HCT116 (cell line): ENCODE measurements at places on chromosomes 7 and 10.

- DNase-seq = no peak
Observed at GRCh38 chr7:130131964-130132875, 61.9 kb downstream of the KLHDC10 start.

DNA sequence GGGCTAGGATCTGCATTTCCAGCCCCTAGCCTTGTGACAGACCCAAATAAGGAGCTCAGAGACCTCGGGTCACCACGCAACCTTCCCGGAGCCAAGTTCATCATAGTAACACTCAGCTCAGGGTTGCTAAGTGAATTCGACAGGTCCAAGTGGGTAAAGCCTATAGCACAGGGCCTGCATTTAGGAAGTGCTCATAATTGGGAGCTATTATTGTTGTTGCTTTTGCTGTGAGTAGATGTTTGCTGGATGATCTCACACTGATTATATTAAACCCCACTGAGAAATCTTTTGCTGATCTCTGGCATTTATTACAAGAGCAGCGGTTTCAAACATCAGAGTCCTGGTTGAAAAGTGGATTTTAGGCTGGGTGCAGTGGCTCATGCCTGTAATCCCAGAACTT lies 20.3 kb upstream of the SAR1A start:
- DNase-seq = no peak

GRCh38 chr7:97005183-97006054 lies at the start of gene DLX6:
TSS of gene DLX6 (plus strand) at chr7:97005553. CDS start at chr7:97005978, 425 bp downstream.
- DNase-seq = no peak

- no peak for DNase-seq
Observed at GRCh38 chr10:133379801-133380666, 972 bp downstream of the PAOX start.

DNA sequence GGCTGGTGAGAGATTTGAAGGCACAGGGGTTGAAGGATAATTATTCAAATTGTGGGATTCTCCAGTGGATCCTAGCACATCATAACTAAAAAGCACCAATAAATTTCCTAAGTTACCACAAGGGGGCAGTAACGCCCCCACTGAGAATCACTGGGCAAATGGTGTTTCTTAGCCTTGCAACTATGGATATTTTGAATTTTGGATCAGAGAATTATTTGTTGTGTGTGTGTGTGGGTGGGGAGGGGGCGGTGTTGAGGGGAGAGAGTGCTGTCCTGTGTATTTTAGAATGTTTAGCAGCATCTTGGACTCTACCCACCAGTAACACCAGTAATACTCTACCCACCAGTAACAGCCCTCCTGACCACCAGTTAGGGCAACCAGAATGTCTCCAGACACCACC lies 63.3 kb upstream of the PRKG1 start:
- DNase-seq = peak; percentile 31

DNA sequence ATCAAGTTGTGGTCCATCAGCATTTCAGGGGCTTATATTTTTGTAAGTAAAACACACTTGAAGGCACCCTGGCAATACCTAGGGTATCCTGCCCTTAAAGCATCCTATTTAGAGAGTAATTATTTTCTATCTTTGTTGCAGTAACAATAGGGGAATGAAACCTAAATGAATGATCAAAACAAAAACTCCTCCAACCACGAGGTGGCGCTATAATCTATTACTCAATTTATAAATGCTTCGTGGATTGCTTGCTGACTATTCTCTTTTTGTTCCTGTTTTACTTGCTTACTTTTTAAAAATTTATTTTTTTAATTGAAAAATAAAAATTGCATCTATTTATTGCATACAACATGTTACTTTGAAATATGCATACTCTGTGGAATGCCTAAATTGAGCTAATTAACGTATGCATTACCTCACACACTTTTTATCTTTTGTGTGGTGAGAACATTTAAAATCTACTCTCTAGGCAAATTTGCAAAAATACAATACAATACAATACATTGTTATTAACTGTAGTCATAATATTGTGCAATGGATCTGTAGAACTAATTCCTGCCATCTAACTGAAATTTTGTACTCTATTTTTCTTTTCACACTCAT lies 147.7 kb upstream of the BMPER start:
- no peak for DNase-seq

DNA sequence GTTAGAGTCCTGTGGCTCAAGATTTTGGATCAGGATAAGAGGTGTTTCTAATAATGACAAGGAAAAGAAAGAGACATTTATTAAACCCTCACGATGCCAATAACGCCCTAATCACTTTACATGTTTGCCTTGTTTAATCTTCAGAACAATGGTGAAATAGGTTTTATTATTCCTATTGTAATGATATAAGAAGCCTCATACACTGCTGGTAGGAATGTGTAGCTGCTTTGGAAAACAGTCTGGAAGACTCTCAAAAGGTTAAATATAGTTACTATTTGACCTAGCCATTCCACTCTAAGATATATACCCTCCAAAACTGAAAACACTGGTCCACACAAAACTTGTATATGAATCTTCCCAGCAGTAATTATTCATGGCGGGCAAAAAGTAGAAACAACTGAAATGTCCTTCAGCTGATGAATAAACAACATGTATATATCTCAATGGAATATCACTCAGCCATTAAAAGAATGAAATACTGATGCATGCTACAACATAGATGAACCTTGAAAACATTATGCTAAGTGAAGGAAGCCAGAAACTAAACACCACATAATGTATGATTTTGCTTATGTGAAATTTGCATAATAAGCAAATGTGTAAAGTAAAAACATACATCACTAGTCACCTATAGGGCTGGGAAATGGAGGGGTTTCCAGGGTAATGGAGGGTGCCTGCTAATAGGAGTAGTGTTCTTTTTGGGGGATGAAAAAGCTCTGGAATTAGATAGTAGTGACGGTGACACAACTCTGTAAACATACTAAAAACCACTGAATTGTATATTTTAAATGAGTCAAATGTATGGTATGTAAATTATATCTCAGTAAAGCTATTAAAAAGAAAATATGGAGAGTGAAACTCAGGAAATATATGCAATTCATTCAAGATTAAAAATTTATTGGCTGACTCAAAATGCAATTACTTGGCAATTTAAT lies 76.9 kb upstream of the ANK3 start:
- no peak for DNase-seq

GRCh38 chr10:105188737-105189462 lies 547.8 kb downstream of the SORCS3 start:
- DNase-seq = no peak

DNA sequence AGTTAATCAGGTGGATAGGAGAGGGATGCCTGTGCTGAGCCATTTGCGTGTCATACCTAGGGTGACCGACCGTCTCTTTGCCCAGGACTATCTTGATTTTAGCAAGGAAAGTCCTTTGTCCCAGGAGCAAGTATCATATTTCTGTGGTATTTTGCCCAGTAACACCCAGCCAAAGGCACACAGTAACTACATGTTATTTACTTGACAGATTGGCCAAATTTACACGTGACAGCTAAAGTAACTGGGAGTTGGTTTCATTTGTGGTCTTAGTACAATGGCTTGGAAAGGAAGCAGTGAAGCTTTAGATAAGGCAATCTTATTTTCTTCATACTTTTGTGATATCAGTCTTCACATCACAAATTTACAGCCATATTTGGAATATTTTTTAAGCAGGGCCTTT lies 142.1 kb downstream of the JCAD start:
- DNase-seq = no peak

GRCh38 chr7:101222275-101222830 lies 4.4 kb downstream of the ZNHIT1 start:
- DNase-seq = no peak

DNA sequence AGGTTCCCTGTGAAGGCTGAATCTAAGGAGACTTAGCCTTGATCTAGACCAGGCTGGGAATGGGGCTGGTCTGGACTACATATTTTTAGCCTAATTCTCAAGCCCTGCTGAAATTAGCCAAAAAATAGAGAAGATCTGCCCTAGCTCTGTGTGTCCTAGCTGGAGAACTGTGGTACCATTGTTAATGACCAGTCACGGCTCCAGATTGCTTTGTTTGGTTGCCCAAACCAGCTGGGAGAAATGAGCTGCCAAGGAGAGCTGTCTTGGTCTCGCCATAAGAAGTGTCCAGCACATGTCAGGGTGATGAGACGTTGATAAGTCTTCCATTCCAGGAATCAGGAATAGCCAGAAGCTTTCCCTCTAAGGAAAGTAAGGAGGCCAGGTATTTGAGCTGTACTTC lies 20.7 kb downstream of the GBX1 start:
- no peak for DNase-seq

DNA sequence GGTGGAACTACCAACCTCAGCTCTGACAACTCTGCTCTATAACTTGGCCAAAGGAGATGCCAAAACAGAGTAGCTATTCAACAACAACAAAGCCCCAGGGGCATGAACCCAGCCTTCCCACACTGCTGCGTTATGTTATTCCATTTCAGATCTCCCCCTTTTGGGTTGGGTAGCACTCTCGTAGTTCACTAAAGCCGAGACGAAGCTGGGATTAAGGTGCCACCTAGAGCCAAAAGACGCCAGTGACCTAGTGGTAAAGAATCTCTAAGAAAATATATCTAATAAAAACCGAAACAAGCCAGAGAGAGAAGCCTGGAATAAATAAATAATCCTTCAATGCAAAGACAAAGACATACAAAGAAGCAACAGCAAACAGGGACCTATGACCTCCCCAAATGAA lies 217.3 kb downstream of the HERPUD2 start:
- no peak for DNase-seq

- DNase-seq = no peak
Observed at GRCh38 chr10:88039496-88040200, 176.2 kb downstream of the PTEN start.

DNA sequence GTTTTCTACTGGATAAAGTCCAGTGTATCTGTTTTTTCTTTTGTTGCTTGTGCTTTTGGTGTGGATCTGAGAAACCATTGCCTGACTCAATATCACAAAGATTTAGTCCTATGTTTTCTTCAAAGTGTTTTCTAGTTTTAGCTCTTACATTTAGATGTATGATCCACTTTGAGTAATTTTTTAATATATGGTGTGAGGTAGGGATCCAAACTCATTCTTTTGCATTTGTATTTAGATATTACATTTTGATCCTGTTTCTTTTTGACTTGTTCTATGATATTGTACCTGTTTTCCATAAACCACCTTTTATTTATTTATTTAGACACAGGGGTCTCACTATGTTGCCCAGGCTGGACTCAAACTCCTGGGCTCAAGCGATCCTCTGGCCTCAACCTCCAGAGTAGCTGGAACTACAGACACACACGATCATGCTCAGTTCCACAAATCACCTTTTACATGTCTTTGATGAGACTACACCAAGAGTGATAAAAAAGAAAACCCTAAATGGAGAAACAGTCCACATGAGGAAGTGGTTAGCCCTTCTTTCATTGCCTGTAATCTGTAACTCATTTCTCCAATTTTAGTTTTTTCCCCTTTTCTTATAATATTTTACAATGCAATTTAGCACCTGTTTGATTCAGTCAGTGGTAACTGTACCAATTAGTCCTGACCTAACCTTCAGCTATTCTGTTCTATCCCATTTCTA lies 86.0 kb downstream of the SLC37A3 start:
- no peak for DNase-seq

DNA sequence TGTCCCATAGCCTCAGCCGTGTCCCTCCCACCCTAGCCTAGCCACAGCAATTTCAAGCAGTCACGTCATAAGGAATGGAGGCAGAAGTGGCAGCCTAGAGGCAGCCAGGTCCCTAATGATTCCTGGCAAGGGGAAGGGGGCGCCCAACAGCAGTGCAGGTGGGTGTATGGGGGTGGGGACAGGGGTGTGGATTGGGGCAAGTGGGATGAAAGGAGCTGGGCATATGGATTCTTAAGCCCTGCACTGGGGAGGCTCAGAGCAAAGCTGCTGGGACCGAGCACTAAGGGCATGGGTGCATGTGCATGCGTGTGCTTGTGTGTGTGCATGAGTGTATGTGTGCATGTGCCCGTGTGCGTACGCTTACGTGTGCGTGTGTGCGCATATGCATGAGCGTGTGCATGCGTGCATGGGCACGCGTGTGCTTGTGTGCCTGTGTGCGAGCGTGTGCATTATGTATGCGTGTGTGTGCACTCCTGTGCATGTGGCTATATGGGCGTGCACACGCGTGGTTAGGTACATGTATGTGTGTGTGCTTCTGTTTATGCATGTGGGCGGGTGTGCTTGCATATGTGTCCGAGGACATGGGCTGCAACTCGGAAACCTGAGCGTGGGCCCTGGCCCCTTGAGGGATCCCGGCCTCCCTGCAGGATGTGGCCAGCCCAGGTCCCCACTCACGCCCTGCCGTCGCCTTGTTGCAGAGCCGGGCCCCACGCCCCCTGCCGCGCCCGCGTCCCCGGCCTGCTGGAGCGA lies 34.1 kb downstream of the SH2B2 start:
- DNase-seq = no peak

DNA sequence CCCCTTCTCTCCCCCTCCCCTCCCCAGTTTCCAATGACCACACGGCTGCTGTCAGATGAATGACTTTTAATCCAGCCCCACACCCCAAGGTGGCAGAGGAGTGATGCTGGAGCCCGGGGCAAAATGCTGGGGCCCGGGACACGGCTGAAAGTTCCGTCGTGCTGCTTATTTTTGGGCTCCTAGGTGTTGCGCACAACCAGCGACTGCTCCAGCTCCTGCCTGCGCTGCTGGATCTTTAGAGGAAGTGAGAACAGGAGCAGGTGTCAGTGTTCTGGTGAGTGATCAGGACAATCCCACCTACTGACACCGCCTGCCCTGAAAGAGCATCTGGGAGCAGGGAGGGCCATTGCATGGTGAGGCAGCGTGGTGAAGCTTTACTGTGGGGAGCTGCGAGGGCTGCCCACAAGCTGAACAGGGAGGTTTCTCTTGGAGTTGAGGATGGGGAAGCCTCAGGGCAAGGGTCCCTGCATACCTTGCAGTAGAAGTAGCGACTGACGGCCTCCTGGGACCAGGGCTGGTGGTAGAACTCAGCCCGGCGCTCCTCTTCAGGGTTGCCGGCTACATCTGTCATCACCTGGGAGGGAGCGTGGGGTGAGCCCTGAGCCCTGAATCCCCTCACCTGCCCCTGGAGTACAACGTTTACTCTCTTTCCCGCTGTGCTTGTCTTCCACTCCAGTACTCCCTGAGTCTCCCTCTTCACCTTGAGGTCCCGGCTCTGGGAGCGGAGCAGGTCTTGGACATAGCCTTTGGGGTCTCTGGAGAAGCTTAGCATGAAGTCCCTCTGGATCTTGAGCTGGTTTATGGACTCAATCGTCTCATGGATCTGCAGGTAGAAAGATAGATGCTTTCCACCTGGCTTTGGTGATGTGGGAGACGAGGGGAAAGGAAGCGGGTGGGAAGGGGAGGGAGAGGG lies 6.9 kb downstream of the CHPF2 start:
- no peak for DNase-seq

DNA sequence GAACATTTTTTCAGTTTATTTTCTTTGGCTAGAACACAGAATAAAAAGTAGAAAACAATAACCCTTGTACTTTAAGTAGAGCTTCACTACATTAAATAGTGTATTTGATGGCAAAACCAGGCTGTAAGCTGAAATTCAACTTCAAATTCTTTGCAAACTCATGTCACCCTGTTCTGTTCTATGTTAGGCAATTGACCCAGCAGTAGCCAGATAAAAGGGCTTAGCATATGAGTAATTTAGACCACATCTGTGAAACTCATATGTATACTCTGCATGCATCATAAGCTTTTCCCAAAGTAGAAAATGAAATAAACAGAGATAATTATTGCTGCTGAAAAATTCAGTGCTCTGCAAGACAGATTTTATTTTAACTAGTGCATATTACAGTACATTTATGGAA lies 150.2 kb downstream of the GNAI1 start:
- no peak for DNase-seq
